Fibroblast of skin of right biceps (primary cell): ENCODE measurements at places on chromosomes 12 and 14.

DNA sequence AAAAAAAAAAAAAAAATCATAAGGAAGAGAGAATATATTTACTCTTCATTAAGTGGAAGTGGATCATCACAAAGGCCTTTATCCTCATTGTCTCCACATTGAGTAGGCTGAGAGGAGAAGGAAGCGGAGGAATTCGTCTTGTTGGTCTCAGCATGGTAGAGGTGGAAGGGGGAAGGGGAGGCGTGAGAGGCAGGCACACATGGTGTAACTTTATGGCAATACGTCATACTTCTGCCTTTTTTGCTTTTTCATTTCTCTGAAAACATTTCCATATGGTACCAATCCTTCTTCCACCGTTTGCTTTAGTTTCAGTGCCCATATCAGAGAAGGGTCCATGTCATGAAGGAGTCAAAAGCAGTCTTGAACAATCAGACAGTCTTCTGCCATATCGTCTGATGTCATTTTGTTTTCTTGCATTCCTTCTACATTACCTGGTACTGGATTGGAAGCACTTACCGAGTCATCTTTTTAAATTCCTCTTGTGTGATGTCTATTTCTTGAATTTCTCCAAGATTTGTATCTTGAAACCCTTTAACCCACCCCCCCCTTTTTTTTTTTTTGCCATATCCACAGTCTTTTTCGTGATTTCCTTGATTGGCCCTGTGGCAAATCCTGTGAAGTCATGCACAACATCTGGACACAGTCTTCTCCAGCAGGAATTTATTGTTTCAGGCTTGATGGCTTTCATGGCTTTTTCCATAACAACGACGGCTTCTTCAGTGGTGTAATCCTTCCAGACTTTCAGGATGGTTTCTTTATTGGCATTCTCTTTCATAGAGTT lies 8.9 kb downstream of the FUT8 start:
- peak; percentile 91 for DNase-seq

GRCh38 chr14:55840821-55841220 lies 260.8 kb downstream of the KTN1 start:
- DNase-seq: no peak

DNA sequence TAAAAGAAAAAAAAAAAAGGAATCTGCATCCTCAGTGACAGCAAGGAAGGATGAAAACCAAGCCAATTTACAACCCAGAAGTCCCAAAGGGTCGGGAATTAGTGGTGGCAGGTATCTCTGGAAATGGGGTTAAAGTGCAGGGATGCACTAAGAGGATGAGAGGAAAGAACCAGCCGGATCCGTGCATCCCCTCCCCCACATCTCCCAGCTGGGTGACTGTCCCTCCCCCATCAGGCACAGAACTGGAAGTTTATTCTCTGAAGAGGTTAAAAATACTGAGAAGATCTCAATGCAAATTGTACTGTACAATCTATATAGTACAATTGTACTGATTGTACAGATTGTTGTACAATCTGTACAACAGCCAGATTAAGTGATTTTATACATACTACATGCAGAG lies 15.4 kb downstream of the CLMN start:
- no peak for DNase-seq

- no peak for DNase-seq
Measured at GRCh38 chr12:32302218-32303173, 96.9 kb upstream of the FGD4 start.

DNA sequence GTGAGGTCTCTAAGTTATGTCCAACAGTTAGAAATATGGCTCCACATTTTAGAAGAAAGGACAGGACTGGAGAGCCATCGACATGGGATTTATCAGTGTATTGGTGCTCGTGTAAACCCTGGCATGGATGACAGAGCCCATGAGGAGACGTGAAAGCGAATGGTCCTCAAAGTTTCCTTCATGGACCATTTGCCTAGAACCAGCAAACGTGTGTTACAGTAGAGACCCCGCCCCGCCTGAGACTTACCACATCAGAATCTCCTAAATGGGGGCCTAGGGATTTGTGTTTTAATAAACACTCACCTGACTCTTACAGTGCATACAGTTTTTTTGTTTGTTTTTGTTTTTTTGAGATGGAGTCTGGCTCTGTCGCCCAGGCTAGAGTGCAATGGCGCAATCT lies 12.2 kb downstream of the EVL start:
- DNase-seq: no peak

- peak; percentile 85 for DNase-seq
Measured at GRCh38 chr14:103334644-103335622, 896 bp downstream of the EIF5 start.

DNA sequence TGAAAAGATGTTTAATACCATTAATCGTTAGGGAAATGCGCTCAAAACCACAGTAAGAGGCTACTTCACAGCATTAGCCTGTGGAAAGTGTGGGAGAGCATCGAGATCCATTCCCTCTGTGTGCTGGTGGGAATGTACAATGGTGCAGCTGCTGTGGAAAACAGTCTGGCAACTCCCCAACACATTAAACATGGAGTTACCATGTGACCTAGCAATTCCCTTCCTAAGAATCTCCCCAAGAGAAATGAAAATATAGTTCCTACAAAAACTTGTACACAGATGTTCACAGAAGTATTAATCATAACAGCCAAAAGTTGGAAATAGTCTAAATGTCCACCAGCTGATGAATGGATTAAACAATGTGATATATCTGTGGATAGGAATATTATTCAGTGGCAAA lies 23.8 kb downstream of the MLXIP start:
- DNase-seq: no peak

- peak; percentile 16 for DNase-seq
Measured at GRCh38 chr12:62522984-62523383, 56.4 kb downstream of the MON2 start.

DNA sequence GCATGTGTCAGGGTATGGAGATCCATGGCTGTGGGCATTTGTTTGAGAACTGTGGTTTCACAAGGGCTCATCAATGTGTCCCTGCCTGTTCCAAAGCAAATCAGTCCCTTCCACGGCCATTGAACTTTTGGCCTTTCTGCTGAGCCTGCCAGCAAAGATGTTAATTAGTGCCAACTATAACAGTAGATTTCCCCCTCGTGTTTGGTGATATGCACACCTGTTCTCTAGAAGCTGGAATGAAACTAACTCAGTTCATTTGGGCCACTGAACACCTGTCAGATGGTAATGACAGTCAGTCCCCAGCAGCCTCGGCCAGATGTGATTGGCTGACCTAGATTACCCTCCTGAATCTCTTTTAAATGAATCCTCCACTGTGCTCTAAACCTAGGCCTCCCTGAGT lies 43.2 kb downstream of the IRAK3 start:
- DNase-seq: no peak

DNA sequence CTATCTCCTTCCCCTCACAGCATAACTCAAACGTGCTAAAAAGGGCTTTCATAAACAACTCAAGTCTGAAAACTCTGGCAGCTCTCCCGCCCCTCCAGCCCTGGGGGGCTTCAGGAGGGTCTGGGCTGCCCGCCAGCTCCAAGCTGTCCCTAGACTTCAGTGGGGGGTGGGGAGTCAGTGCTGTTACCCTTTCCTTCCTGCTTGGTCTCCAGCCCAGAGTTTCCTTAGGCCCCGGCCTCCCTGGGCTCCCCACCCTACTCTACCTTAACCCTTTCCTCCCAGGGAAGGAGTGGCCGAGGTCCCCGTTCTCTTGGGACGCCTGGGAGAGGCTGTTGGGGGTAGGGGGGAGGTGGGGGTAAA lies 530 bp upstream of the NYNRIN start:
- peak; percentile 40 for DNase-seq

DNA sequence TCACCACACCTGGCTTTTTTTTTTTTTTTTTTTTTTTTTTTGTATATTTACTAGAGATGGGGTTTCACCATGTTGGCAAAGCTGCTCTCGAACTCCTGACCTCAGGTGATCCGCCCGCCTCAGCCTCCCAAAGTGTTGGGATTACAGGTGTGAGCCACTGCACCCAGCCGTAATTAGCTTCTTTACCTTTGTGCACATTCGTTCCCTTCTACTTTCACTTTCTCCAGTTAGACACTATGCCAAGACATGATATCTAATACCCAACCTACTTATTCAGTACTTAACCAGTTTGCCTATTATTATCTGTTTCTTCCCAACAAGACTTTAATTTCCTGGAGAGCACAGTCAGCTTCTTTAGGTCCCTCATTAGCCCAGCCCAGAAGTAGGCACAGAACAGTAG lies 5.3 kb downstream of the STYK1 start:
- no peak for DNase-seq

DNA sequence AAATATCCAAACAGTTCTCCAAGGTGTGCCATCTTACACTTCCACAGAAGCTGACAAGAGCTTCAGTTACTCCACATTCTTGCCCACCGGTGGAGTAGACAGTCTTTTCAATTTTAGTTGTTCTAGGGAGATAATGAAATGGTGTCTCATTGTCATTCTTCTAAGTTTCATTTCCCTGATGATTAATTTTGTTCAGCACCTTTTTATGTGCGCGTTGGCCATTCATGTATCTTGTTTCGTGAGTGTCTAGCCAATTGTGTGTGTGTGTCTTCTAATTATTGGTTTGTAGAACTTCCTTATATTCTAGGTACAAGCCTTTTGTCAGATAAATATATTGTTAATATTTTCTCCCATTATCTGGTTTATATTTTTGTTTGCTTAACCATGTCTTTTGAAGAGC lies 63.1 kb downstream of the GLT1D1 start:
- no peak for DNase-seq

DNA sequence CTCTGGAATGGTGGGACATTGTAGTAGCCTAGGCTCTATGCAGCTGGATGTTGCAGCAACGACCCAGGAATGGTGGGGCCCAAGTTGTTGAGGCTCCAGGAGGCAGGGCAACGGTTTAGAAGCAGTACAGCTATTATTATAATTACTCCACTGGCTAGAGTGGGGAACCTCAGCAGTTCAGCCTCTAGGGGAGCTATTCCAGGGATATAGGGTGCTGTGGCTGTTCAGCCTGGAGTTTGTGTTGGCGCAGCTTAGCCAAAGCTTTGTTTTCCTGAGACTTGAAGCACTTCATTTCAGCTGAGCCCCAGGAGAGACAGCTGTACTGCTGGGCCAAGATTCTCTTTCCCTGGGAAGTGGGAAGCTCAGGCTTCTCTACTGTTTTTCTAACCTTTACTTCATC lies 1023.0 kb upstream of the ATXN7L3B start:
- DNase-seq: no peak

DNA sequence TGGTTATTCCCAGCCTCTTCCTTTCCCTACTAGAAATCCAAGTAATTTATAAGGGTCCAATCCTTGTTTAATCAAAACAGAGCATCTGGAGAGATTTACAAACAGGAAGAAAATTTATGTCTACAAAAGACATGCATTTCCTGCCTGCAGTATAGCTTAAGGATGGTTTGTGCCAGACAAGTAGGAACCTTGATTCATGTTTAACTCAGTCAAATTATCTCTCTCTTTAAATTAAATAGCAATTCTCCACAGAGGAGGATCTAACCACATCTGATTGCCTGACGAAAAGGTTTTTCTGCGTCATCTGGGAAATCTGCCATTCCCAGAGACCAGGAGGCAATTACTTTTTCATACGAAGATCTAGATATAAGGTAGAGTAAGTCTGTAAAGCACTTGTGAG lies 105.2 kb downstream of the ZFC3H1 start:
- peak; percentile 82 for DNase-seq

- peak; percentile 61 for DNase-seq
Measured at GRCh38 chr14:72615451-72616121, 278.3 kb downstream of the DPF3 start.

DNA sequence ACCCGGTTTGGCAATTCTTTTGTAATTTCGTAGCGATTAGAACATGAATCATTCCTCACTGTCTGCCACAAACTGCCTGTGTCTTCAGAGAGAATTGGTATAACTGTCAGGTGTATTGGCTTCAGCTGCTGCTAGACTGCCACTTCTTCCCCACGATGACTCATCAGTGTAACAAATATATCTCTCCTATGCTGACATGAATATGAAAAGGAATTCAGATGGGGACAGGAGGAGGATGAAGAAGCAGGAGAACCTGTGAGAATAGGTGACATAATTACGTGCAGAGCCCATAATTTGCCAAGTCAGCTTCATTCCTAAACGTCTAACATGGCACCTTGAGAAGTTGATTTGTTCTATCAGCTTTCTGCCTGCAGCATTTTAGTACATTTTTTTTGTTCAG lies 64.9 kb downstream of the FRMD6 start:
- peak; percentile 44 for DNase-seq

DNA sequence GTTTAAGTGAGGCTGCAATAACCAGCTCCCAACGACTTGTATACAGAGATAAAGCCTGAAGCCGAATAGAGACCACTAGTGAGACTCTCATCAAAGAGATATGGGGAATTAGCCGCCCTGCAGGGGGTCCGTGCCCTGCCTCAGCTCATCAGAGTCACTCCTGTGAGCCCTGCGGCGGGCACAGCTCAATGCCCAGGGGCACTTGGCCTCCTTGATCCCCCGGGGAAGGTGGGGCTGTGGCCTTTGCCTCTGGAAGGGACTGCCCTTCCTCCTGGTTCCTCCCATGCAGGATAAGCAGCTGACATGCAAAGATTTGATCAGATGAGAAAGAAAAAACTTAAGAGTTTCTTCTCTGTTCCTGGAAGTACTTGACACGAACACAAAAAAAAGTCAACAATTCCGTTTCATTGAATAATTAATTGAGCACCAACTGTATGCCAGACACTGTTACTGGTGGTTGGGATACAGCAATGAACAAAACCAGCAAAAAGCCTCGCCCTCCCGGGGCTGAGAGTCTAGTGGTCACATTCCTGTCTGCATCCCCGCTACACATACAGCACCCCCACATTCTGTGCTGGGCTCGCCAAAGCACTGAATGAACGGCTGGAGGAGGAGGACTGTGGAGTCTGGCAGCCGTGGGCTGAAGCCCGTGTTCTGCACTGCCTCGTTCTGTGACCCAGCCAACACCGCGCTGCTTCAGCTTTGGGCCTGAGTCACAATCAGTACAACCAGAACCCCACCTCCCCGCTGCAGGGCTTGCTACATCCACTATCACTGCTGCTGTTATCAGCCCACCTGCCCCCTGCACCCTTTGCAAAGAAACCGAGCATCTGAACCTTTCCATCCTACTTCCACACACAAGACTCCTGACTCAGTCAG lies 10.3 kb downstream of the TTC7B start:
- DNase-seq: no peak

DNA sequence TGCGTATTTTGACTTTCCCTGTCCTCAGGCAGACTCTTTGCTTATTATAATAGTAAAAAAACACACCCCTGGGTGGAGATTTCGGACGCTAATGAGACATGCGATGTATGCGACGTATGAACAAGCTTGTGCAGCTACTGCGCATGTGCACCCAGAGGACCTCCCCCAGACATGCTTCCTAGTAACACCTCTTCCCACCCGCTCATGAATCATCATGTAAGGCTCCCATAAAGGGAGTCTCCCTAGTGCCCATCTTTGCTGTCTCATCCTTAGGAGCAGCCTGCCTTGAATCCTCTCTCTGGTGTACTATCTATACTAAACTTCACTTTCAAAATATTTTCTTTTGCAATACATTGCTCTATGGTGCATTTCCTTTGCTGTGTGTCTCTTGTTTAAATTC lies 210.1 kb downstream of the TMEM132D start:
- DNase-seq: no peak

DNA sequence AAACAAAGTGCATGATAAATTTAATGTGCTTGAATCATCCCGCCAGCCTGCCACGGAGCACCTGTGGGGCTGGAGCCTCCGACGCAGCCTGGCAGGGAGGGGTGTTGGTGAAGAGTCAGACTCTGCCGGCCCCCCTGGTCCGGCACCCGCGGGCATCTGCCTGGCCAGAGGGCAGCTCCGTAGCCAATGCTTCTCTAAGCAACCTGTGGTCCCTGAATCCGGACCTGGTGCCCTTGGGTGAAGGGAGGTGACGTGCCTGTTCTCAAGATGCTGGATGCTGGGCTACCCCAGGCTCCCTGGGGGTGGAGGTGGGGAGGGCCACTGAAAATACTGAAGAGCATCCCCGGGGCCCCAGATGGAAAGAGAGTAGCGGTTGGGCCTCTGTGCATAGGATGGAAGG lies 158.6 kb upstream of the C14orf180 start:
- DNase-seq: no peak
